ENCODE measurements at places on chromosomes 16 and 17.
A peak's percentile ranks its signal among the peaks of the same experiment; 100 is the strongest.

DNA sequence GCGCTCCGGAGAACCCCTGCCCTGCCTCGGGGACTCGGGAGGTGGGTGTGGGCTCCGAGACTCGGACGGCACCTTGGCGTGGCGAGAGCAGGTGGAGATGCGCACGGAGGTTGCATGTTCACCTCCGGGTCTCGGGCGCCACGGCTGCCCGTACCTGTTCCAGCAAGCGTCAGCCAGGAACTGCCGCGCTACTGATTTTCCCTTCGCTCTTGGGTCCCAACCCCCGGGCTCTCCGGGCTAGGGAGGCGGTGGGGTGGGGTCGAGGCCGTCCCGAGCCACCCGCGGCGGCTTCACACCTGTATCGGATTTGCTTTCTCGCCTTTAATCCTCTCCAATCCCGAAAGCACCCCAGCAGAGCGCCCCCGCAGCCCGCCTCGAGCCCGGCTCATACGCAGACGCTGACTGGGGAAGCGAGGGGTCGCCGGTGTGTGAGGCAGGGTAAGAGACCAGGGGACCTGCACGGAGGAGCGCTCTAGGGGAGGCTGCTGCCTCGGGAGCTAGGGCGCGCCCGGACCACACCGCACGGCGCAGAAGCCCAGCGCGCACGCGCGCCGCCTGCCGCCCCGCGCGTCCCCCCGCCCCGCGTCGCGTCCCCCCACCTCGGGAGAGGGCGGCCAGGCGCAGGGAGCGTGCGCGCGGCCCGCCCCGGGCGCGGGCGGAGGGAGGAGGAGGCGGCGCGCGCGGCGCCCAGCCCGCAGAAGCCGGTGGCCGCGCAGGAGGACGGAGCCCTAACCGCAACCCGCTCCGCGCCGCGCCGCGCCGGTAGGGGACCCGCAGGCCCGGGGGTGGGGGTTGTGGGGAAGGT is at the start of gene DUSP14:
Gene DUSP14, plus strand, starts transcription at position 695 of the 805 bp plus-strand sequence. CDS start 22,382 bp downstream, outside the sequence.
- DNase-seq: peak; percentile 84

GRCh38 chr16:9509663-9510062 is 418.2 kb downstream of the HAPSTR1 start:
- no peak for DNase-seq

- no peak for DNase-seq
Observed at GRCh38 chr17:57569853-57570252, 175.2 kb downstream of the CCDC182 start.

GRCh38 chr17:49859991-49860953 is 12.4 kb upstream of the TAC4 start:
- DNase-seq: no peak

- DNase-seq: no peak
Observed at GRCh38 chr16:27251541-27252205, 16.9 kb downstream of the NSMCE1 start.

- peak; percentile 40 for DNase-seq
Observed at GRCh38 chr17:37089956-37090355, 141.2 kb downstream of the AATF start.

GRCh38 chr16:88691129-88691813 is 5.0 kb upstream of the SNAI3 start:
- DNase-seq: no peak

- DNase-seq: no peak
Observed at GRCh38 chr16:86220561-86220960, 289.8 kb upstream of the FOXF1 start.

DNA sequence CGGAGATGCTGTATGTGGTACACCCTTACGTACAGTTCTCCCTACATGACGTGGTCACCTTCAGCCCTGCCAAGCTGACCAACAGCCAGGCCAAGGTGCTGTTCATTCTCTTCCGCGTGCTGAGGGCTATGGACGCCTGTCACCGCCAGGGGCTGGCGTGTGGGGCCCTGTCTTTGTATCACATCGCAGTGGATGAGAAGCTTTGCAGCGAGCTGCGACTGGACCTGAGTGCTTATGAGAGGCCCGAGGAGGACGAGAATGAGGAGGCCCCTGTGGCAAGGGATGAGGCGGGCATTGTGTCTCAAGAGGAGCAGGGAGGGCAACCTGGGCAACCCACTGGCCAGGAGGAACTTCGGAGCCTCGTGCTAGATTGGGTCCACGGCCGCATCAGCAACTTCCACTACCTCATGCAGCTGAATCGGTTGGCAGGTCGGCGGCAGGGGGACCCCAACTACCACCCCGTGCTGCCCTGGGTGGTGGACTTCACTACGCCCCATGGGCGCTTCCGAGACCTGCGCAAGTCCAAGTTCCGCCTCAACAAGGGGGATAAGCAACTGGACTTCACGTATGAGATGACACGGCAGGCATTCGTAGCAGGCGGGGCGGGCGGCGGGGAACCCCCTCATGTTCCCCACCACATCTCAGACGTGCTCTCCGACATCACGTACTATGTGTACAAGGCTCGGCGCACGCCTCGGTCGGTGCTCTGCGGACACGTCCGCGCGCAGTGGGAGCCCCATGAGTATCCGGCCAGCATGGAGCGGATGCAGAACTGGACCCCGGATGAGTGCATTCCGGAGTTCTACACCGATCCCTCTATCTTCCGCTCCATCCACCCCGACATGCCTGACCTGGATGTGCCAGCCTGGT is 1.4 kb downstream of the WDR81 start:
- DNase-seq: no peak
